ENCODE measurements at places on chromosomes 11 and 22. TPM values are rescaled to one million over a fixed set of nuclear protein-coding genes. Genes with fewer than 3 reads are reported as not detected.

DNA sequence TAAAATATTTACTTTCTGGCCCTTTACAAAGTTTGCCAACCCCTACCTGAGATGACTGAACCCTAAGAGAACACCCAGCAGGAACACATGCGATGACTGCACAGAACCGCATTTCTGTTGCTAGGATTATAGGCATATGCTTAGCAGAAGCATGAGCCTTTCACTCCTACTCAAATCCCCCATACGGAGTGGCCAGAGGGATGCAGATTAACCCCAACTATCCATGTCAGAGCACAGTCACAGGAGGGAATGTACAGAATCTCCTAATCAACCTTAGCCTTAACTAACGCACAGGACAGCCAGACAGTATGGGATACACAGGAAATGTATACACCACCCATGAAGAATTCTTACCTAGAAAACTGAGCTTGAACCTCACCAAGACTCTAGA lies 6.2 kb downstream of the HPS4 start:
- DNase-seq = no peak
- peak overlapping the region; percentile 65 for H3K27ac ChIP-seq
- peaks cover 15% of the 10 kb centered on the region for H3K36me3 ChIP-seq
- peaks cover 67% of the 10 kb centered on the region for H3K4me1 ChIP-seq

GRCh38 chr11:2555891-2556290 lies 111.1 kb downstream of the KCNQ1 start:
- no peak for DNase-seq
- H3K27ac ChIP-seq = no peak overlapping the region
- no peak overlapping the region for H3K4me3 ChIP-seq

- no peaks in the 10 kb centered on the region for H3K4me1 ChIP-seq
- no peak overlapping the region for H3K27ac ChIP-seq
- no peak for DNase-seq
- peaks cover 1% of the 10 kb centered on the region for H3K27me3 ChIP-seq
Observed at GRCh38 chr22:49226096-49226495, 601.6 kb downstream of the BRD1 start.

Gene SPON1
- total RNA-seq = not detected

DNA sequence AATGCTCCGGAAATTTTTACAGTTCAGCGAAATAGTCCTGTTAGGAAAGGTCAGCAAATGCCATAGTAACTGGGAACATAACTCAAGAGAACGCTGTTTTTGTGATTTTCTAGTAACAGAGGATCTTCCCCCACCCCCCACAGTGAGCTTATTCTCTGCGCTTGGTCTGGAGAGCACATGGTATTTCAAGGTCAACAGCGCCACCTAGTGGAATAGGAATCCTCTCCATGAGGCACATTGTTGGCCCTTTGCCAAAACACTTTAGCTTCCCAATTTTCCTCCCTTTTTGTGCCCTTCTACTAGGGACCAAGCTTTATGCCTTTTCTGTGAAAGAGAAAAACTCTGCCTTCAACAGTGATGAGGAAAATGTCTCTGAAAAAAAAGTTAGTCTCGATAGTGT lies 13.2 kb upstream of the OR4C12 start:
- peak; percentile 43 for DNase-seq
- H3K27me3 ChIP-seq = no peaks in the 10 kb centered on the region
- H3K4me3 ChIP-seq = no peak overlapping the region
- H3K36me3 ChIP-seq = no peaks in the 10 kb centered on the region
- H3K27ac ChIP-seq = no peak overlapping the region

GRCh38 chr11:12045914-12046635 lies 37.6 kb upstream of the DKK3 start:
- H3K4me1 ChIP-seq = peaks cover 76% of the 10 kb centered on the region

DNA sequence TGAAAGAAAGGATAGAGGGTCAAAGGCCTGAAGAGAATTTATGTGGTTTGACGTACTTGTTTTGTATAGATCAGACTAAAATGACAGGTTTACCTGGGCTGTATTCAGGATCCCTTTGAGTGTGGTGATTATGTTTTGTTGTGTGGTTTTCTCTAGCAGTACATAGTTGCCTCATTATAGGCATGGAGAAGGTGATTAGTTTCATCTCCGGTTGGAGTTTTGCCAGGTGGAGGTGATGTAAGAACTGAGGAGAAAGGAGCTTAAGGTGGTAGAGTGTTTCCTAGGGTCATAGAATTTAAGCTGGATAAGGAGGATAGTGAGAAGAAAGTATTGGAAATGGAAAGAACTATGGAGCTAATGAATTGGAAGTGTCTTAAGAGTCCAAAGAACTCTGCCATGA lies 229.0 kb downstream of the TMEM135 start:
- peaks cover 54% of the 10 kb centered on the region for H3K4me1 ChIP-seq
- no peak overlapping the region for H3K4me3 ChIP-seq
- peaks cover 7% of the 10 kb centered on the region for H3K36me3 ChIP-seq
- H3K27me3 ChIP-seq = no peaks in the 10 kb centered on the region
- no peak for DNase-seq

Gene GDPD4
- not detected for total RNA-seq

Gene CD6
- not detected for total RNA-seq

DNA sequence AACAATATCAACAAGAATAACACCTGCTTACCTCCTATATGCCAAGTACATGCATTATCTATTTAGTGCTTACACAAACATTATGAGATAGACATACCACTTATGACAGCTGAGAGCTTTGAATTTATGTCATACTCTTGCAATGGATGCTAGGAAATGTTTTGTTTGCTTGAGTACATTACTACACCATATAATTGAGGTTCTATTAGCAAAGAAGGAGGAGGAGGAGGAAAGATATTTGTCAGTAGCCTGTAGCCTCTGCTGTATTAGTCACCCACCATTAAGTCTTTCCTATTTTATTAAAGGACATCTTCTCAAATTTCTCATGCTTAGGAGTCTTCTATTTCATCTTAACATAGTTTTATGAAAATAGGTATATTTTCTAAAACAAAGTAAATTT lies 6.4 kb downstream of the ANO5 start:
- no peaks in the 10 kb centered on the region for H3K4me1 ChIP-seq
- no peaks in the 10 kb centered on the region for H3K36me3 ChIP-seq
- H3K27ac ChIP-seq = no peak overlapping the region
- H3K27me3 ChIP-seq = no peaks in the 10 kb centered on the region
- no peak overlapping the region for H3K4me3 ChIP-seq

GRCh38 chr11:96055706-96056387 lies 131.9 kb upstream of the MTMR2 start:
- H3K4me1 ChIP-seq = peaks cover 95% of the 10 kb centered on the region
- H3K27ac ChIP-seq = peak overlapping the region; percentile 76
- no peaks in the 10 kb centered on the region for H3K27me3 ChIP-seq
- peaks cover 26% of the 10 kb centered on the region for H3K36me3 ChIP-seq
- H3K4me3 ChIP-seq = peak overlapping the region; percentile 43

GRCh38 chr11:102196816-102197215 lies 86.6 kb downstream of the YAP1 start:
- H3K4me3 ChIP-seq = no peak overlapping the region
- no peaks in the 10 kb centered on the region for H3K27me3 ChIP-seq
- peaks cover 41% of the 10 kb centered on the region for H3K36me3 ChIP-seq

Data from HFFc6 (cell line).